ENCODE measurements at places on chromosomes 11 and 22.

DNA sequence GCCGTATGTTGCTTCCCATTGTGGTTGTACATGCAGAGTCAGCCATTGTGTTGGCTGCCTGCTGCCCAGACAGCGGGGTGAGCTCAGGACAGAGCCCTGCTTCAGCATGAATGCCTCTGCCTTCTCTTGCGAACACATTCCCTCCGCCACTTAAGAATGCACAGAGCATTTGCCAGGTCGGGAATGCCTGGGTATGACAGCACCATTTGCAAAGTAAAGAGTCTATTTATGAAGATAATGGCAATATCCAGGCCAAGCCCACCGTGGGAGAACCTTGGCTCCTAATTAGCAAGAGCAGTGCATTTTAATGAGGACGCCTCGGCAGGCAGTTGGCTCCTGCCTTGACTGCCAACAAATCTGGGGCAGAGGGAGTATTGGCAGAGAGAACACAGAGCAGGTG, 62.5 kb upstream of the SORL1 start:
- no peak for DNase-seq

DNA sequence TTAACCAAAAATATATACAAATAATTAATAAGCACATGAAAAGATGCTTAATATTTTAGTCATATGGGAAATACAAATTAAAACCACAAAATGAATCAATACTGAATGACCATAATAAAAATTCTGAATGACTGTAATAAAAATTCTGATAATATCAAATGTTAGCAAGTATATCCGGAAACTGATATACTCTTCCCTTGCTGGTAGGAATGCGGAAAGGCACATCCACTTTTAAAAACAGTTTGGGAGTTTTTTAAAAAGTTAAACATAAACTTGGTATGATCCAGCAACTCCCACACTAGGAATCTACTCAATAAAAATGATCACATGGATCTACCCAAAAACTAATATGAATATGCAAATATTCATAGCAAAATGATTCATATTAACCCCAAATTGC, 30.8 kb upstream of the GRIA4 start:
- DNase-seq = no peak

DNA sequence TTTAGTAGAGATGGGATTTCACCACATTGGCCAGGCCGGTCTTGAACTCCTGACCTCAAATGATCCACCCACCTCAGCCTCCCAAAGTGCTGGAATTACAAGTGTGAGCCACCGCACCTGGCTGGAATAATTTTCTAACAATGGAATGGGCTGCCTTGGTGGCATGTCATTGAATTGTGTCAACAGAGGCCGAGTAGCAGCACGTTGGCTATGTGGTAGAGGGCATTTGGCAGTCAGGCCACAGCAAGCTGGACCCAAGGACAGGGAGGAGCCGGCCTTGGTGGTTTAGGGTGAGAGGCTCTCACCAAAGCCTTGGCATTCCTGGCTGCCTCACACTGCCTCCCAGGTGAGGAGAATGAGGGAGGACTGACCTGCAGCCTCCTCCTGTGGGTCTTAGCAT, 4.1 kb upstream of the NIPSNAP1 start:
- no peak for DNase-seq

- no peak for DNase-seq
Observed at GRCh38 chr11:42171046-42171445, 711.6 kb upstream of the LRRC4C start.

DNA sequence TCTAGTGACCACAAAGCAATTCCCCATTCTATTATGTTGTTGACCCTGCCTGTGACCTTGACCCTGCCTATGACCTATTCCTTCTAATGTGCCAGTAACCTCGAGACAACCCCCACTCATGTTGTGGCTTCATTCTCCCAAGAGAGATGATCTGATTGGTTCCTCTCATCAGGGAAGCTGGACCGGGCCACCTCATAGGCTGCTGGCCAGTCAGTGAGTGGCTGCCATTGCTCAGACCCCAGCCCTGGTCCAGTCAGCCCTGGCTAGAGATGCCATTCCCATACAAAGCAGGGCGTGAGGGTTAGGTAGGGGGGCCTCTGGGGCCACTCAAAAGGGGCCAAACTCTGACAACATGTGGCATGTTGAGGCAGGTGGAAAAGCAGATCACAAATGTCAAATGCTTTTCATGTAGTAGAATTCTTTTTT, 11.9 kb downstream of the SLC29A2 start:
- DNase-seq = no peak

DNA sequence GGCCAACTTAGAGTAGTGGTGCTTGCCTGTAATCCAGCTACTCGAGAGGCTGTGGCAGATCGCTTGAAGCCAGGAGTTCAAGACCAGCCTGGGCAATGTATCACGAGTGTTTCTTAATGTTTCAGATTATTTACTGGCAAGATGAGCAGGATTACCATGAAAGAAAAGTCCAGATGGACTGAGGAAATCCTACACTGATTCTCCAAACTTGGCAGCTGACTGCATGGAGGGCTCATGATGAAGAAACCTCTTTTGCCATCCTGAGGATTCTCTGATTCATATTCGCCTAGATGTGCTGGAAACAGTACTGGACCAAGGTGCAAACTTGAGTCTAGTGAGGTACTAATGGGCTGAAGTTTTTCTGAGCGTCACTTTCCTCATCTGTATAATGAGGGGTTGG, 2.8 kb upstream of the SIDT2 start:
- no peak for DNase-seq

- DNase-seq = no peak
Observed at GRCh38 chr11:125241104-125241503, 76.6 kb downstream of the PKNOX2 start.

DNA sequence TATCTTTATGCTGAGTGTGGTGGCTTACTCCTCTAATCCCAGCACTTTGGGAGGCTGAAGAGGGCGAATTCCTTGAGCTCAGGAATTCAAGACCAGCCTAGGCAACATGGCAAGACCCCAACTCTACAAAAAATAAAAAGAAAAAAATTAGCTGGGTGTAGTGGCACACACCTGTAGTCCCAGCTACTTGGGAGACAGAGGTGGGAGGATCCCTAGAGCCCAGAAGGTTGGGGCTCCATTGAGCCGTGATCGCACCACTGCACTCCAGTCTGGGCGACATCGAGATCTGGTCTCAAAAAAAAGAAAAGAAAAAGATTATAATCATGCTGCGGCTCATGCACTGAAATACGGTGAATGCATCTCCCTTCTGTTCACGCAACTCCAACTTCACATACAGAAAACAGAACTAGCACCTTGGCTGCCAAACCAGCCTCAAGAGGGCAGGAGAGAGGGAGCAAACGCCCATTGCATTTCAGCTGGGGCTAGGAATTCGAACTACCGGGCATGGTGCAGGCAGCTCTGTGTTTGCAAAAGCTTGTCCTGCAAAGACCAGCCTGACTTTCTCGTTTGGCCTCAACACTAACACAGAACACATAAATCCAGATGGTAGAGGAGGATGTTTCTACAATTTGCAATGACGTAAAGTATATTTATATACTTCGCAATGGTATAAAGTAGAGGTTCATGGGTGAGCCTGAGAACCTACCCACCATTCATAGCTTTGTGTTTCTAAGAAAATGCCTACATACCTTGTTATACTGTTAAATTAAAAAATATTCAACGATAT, 6.3 kb upstream of the SYNGR1 start:
- DNase-seq = peak; percentile 51

Measured in dermis microvascular lymphatic vessel endothelial cell (primary cell).